ENCODE measurements at places on chromosomes 13 and 19. TPM values are rescaled to one million over a fixed set of nuclear protein-coding genes. Genes with fewer than 3 reads are reported as not detected.

C19orf33 gene
- not detected for total RNA-seq

TMEM190 gene
- not detected for total RNA-seq

DCUN1D2 gene
- 21.4 TPM for total RNA-seq

ZNF101 gene
- total RNA-seq, result 17.9 TPM

ZSWIM4 gene
- 16.8 TPM for total RNA-seq

TJP3 gene
- not detected for total RNA-seq

MZT1 gene
- total RNA-seq, result 67.9 TPM

TMEM238 gene
- 0.14 TPM for total RNA-seq

ZNF229 gene
- total RNA-seq, result not detected

CDKN2D gene
- total RNA-seq, result 7.5 TPM

SLC8A2 gene
- not detected for total RNA-seq

FAM98C gene
- total RNA-seq, result 2.8 TPM

SULT2A1 gene
- not detected for total RNA-seq

EFNB2 gene
- total RNA-seq, result 18.0 TPM

CGB1 gene
- total RNA-seq, result not detected

RFPL4AL1 gene
- total RNA-seq, result 1.1 TPM

ANKLE1 gene
- 0.66 TPM for total RNA-seq

AMER2 gene
- not detected for total RNA-seq

ZNF723 gene
- not detected for total RNA-seq

SIGLEC12 gene
- total RNA-seq, result not detected

LIN37 gene
- 4.9 TPM for total RNA-seq

Measured in SJCRH30 (cell line).